Ammon's horn (tissue), 1 donor: ENCODE measurements at places on chromosomes 12 and 14.

DNA sequence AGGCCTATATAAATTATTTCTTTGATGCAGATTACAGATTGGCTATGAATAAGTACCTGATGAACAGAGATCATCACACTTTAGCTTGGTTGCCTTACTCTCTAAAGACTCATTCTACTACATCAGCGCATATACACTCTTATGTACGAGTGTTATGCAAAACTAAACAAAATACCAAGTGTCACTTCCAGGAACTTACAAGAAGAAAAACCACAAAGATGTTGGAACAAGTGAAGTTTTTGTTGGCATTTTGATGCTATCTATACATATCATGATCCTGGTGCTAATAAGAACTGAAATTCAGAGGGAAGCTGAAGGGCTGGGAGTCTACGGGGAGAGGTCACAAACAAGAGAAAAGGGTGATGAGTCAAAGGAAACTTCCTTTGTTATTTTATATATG, 47.9 kb upstream of the CERS5 start:
- no peak for DNase-seq

DNA sequence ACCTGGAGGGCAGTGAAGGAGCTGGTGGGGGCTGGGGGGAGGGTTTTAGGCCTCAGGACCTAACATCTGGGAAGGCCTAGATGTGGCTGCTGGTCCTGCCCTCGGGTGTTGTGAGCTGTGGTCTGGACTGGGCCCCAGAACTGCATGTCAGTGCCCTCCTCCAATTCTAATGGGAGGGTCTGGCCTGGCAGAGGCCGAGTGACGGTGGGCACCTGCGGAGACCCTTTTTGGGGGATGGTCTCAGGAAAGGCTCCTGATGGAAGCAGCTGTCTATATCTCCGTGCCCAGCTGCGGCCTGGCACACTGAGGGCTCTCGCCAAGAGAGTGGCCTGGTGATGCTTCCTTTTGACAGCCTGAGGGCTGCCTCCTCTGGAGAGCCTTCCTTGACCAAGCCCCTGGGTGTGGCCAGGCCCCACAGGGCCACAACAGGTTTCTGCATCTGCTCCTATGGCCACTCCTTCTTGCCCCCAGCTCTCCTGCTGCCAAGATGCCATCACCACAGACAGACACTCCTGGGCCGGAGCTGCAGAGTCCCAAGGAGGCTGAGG, 5.3 kb downstream of the EXOC3L4 start:
- DNase-seq, result no peak

GRCh38 chr12:42565633-42566032, 23.9 kb downstream of the PRICKLE1 start:
- DNase-seq, result no peak

DNA sequence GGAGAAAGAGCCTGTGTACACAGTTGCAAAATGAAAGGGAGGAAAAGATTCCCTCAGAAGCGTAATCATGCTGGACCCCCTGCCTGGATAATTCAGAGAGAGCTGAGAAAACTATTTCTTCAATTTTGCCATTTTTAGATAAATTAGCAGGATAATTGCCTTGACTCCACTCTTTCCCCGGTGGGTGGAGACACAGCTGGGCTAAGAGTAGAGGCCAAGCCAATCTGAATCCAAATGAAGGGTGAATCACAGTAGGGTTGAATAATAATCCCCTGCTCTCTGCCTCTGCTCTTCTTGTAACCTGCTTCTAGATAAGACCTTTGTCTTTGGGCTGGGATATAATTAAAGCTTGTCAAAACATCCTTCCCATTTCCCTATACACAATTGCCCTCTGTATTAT, 150.1 kb downstream of the CAPZA3 start:
- DNase-seq, result peak; percentile 10

GRCh38 chr12:6825398-6826124, 2.6 kb upstream of the P3H3 start:
- peak; percentile 90 for DNase-seq

DNA sequence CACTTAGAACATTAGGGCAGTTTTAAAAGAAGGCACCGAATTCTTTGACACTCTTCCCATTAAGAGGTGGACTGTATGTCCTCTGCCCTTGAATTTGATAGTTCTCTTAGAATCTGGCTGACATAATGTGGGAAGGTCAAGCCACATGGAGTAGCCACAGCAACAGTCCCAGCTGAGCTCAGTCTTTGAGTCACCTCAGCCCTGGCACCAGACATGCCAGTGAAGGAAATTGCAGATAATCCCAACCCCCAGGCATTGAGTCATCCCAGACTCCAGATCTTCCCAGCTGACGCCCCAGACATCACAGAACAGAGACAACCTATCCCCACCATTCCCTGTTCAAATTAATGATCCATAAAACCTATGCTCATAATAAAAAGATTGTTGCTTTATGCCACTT, 83.4 kb downstream of the GTF2A1 start:
- peak; percentile 19 for DNase-seq

DNA sequence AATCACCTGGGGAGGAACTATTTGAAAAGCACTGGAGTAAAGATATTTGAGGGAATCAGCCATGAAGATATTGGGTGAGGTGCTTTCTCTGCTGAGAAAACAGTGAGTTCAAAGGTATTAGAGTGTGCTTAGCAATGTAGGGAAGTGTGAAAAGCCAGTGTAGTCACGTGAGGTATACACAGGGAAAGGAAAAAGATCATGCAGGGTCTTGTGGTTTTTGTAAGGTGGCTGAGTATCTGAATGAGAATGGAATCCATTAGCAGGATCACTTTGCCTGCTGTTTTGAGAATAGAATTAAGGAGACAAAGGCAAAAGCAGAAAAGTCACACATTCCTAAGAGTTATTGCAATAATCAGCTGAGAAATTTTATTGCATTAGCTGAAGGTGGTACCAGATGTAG, 193.0 kb downstream of the PIK3C2G start:
- DNase-seq, result no peak

- DNase-seq, result no peak
Observed at GRCh38 chr14:36988989-36989388, 183.4 kb downstream of the SLC25A21 start.

DNA sequence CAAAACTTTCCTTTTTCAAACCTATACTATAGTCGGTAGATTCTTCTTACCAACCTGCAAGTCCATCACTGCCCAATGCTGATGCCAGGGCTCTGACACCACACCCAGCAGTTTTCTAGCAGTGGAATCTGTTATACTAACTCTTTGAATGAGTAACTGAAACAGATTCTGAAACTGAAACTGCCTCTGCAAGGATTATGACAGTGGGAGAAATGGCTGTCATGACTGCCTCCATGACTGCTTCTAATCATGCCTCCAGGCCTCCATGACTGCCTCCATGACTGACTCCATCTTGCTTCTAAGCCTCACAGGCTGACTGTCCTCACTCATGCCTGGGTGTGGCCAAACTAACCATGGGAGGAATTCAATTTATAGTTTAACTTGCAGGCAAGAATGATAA, 29.4 kb upstream of the OXA1L start:
- no peak for DNase-seq

GRCh38 chr14:64943556-64943955, 1.0 kb upstream of the GPX2 start:
- DNase-seq, result no peak

GRCh38 chr12:3034067-3034750, 43.0 kb upstream of the TSPAN9 start:
- peak; percentile 77 for DNase-seq

DNA sequence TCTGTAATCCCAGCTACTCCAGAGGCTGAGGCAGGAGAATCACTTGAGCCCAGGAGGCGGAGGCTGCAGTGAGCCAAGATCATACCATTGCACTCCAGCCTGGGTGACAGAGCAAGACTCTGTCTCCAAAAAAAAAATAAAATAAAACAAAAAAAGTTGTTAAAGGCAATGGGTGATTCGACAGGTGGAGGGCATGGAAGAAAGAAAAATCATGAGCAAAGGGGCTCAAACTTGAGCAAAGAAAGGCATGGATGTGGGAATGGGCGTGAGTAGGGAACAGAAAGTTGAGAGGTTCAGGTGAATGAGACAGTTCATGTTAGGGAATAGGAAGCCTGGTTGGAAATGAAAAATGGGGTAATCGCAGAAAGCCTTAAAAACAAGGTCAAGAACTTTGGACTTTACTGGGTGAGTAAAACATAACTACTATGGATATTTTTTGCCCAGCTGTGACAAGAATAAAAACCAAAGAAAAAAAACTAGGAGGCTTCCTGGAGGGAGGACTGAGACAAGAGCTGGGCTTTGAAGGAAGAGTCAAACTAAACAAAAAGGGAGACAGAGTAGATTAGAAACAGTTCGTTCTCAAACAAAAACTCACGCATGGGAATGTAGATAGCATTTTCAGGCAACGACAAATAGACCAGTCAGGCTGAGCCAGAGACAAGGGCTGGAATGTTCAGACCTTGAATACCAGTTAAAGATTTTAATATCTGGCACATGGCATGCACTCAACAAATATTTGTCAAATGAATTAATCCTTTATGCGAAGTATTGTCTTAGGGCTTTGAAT, 18.8 kb downstream of the PYM1 start:
- DNase-seq, result peak; percentile 25

DNA sequence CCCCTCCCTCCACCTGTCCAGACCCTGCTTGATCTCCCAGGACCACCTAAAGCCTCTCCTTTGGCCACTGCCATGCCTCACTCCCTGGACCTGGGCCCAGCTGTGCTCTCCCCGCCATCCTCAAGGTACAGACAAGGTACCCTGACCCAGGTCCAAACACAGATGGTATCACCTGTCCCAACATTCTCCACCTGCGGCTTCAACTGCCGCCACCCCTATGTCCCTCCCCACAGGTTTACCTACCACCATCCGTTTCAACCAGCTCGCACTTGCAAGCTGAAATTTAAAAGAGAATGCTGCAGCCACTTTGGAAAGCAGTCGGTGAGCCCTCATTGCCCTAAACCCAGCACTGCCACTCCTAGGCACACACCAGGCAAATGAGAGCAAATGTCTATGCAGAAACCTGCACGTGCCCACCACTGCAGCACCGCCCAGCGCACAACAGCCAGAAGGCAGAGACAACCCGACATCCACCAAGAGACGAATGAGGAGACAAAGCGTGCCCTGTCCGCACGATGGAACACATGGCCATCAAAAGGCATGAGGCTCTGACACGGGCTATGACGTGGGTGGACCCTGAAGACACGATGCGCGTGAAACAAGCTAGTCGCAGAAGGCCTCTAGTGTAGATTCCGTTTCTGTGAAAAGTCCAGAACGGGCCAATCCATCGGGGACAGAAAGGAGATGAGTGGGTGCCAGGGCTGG, 71.0 kb downstream of the RFLNA start:
- DNase-seq, result peak; percentile 90

DNA sequence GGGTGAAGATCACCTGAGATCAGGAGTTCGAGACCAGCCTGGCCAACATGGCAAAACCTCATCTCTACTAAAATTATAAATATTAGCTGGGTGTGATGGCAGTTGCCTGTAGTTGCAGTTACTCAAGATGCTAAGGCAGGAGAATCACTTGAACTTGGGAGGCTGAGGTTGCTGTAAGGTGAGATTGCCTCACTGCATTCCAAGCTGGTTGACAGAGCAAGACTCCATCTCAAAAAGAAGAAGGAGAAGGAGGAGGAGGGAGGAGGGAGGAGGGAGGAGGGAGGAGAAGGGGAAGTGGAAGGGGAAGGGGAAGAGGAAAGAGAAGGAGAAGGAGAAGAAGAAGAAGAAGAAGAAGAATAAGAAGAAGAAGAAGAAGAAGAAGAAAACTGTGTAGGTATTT, 17.0 kb downstream of the RNASE10 start:
- no peak for DNase-seq

GRCh38 chr12:52506858-52507715, 13.1 kb downstream of the KRT5 start:
- no peak for DNase-seq

DNA sequence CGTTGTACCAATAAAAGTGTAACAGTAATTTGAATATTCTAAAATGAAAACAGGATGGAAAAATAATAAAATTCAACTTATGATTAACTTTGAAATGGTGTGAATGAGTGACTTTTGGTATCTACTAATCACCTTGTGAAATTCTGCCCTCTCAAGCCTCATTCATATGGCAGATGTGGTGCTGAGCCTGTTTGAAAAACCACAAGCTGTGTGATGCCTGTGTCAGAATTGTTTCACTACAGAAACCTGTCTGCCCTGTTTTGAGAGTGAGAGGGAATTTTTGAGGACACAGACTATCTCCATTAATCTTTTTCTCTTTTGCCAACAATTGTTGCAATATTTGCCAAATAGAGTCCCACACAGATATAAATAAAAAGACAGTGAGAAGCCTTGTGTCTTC, 3.9 kb upstream of the RNU6-7 start:
- no peak for DNase-seq

DNA sequence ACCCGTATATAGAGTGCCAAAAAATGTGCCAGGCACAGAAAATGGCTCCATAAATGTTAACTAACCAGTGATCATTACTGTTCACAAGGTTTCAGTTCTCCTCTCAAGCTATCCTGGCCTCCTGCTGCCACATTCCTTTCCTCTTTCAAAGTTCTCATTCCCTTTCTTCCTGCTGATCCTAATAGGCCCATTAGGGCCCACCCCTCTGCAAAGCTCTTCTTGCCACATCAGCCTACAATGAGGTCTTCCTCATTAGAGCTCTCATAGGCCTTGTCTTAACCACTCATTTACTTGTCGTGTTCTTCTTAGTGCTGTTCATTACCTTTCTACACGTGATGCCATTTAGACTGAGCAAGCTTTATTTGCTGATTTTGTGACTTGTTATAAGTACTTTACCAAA, 40.5 kb downstream of the RPS29 start:
- DNase-seq, result no peak
